ENCODE measurements at places on chromosomes 5 and 9.

- peak; percentile 51 for DNase-seq
Observed at GRCh38 chr9:6667633-6668280, 22.2 kb upstream of the GLDC start.

- DNase-seq, result no peak
Observed at GRCh38 chr9:90805006-90805996, 3.7 kb downstream of the SYK start.

GRCh38 chr9:36214571-36214970 lies 23.9 kb downstream of the CLTA start:
- no peak for DNase-seq

DNA sequence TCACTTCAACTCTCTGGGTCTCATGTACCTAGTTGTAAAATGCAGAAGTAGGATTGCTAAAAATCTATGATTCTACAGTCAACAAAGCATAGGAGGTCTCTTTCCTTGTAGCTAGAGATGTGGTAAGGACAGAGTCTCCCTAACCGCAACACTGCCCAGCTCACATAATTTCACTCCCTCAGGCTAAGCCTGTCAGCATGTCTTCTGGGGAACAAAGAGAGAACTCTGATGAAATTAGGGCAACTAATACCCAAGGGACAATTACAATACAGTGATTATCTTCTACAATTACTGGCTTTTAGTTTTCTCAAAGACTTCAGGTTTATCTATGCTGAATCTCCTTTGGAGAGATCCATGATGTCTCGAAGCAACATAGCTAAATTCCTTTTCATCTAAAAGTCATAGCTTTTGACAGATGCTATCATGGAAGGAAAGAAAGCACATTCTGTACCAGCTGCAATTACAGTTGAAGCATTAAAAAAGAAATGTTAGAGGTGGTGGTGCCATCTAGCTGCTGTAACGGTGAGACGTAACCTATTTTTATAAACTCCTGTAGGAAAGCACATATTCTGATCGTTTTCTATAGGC lies 141.1 kb upstream of the TARS1 start:
- peak; percentile 48 for DNase-seq

DNA sequence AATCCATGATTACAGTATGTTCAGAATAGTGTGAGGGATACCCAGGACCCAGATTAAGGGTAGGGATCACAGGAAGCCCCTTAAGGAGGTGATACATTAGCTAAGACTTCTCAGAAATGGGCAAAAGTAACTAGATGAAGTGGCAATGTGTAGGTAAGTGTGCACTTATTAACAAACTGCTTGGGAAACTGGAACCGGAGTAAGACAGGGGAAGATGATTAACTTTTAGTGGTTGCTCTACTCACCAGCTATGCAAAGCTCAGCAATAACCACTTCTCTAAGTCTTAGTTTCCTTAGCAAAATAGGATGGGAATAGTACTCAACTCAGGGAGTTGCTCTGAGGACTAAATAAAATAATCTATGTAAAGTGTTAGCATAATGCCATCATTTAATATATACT lies 182.2 kb downstream of the MCTP1 start:
- peak; percentile 58 for DNase-seq

- DNase-seq, result no peak
Observed at GRCh38 chr9:33742051-33742450, 53.3 kb upstream of the PRSS3 start.

GRCh38 chr5:151612689-151613427 lies 21.7 kb upstream of the FAT2 start:
- DNase-seq, result peak; percentile 63

All from ACHN (cell line).